ENCODE measurements at places on chromosomes 1 and 21.
A peak's percentile ranks its signal among the peaks of the same experiment; 100 is the strongest.

DNA sequence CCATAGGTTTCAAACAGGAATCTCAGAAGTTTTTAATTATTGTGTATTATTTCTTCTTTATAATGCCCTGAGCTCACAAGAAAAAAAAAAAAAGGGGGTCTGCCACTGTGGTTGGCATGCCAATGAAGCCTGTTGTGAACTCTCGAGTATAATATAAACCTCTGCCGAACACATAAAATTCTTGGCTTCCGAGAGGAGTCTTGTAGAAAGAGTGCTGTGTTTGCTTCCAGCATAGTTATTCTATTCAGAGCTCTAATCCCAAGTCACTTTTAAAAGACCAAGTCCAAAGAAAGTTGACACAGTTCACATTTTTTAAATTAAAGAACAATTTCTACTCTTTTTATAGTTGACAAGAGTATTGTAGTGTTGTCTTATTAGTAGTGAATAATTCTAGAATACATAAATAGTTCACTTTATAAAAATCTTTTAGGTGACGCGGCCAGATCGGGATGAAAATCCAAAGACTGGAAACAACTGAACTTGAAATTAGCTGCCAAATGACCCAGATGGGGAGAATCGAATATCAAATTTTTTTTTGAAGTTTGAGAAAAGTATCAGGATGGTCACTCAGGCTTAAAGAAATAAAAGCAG, 293.2 kb downstream of the DUSP10 start:
- no peak for DNase-seq

GRCh38 chr1:111404588-111404987, 22.9 kb downstream of the OVGP1 start:
- DNase-seq = no peak

DNA sequence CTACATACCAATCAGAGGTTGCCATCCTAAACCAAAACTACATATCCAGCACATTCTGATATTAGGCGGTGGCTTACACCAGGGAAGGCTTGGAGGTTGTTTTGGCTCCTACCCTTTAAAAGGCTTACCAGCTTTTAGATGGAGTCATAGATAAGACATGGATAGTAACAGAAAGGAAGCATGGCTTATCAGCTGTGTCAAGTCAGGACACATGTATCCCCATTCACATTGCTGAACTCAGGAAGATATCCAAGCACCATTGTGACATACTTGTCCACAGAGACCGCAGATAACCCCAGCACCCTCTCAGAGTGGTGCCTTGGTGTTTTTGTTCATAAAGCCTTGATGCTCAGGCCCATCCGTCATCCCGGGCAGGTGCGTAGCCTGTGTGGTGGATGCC, 39.7 kb downstream of the ADARB1 start:
- DNase-seq = no peak

GRCh38 chr1:247440001-247440620, 17.8 kb downstream of the OR2B11 start:
- DNase-seq = no peak

- DNase-seq = no peak
Observed at GRCh38 chr1:215891266-215892057, 324.4 kb downstream of the KCTD3 start.

DNA sequence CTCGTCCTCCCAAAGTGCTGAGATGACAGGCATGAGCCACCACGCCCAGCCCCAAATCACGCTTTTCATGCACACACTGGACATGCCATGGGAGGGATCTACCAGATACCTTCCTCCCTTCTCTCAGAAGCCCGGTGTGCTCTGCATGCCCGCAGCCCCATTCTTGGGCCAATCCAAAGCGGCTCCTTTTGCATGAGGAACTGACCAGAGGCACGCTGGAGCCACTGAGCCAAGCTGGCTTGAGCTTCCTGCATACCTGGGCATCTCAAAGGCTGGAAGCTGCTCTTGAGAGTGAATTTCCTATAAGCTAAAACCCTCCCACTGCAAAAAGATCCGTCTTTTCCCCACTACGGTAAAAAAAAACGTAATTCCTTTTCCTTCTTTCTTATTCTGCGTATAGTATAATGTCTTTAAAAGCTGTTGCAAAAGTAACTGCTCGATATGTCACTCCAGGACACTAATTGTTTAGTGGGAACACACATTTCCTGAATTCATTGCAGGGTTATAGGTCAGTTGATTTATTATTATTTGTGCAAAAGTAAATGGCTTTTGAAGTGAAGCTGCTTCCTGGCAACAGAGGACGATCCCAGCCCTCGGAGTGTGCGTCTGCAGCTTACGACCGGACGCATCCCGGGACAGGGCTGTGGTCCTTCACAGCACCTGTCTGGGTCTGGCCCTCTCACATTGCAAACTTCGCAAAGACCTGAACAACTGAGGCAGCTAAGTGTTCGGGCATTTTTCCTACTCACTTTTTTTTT, 61.8 kb upstream of the ETS2 start:
- DNase-seq = peak; percentile 19

DNA sequence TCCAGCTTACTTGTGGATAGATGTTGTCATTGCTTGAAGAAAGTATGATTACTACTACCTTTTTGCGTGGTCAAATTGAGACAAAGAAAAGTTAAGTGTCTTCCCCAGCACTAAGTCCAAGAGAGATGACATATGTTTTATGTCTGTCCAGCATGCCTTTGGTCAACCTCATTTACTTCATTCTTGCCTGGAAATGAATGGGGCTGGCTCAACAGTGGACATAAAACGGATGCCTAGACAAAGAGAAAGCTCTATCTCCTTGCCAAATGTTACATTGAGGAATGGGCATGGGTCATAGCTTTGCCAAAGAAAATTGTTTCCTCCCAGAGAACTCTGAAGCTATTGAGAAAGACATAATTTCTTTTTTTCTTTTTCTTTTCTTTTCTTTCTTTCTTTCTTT, 82.4 kb upstream of the PLPPR4 start:
- DNase-seq = no peak

DNA sequence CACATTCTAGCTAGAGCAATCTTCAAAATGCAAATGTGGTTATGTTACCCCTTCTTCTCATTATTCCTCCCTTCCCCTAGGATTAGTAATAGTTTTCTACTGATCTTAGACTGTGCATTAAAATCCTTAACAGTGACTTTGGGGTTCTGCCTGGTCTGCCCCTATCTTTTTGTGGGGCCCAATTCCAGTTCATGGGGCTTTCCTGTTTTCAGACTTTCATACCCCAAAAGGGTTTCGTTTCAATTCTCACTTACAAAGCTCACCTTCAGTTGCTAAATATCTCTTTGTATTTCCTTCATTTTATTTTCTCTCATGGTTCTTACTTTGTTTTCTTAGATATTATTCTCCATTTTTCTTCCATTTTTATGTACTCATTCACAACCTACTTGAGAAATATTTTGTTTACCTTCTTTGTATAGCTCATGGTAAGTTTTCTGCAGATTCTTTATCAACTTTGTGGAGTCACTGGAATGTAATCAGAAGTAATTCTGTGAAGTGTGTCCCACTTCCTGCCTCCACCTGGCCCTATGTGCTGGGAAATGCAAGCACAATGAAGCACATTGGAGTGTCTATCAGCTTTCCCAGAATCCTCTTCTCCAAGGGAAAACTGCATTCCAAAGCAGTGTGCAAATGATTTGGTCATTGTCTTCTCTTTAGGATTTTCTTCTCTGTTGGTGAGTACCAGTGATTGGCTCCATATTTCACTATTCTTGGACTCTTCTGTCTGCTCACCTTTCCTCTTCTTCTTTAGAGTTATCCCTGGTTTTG, 350.2 kb downstream of the ZNF326 start:
- no peak for DNase-seq

DNA sequence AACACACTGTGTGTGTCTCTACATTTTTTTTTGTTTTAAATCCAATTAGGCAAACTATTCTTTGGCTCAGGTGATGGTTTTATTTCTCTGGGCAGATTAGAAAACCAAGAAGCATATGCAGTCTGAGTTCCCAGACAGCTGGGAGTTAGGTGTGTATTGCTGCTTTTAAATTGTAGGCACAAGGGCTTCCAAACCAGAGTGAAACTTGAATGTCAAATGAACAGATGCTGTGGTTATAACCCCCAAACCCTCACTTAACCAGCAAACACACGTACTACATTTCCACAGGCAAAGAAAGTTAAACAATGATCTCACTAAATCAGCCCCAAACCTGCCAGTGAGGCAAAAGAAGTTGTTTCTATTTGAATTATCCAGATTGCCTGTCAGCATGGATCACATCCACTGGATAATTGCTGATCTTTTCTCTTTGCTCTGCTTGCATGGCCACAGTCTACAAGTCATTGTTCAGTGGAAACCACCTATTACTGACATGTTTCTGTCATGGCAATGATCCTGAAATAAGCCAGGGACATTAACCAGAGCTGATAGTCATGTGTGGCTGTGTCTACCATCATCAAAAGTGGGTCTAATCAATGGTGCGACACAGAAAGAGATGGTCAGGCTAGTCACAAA, 576.5 kb upstream of the PLXNA2 start:
- no peak for DNase-seq

GRCh38 chr1:226966683-226967082, 26.6 kb downstream of the COQ8A start:
- DNase-seq = no peak

GRCh38 chr1:73673971-73674370, 524.0 kb downstream of the LRRIQ3 start:
- DNase-seq = no peak

GRCh38 chr1:108663074-108663473, 2.2 kb upstream of the HENMT1 start:
- DNase-seq = no peak

- DNase-seq = no peak
Observed at GRCh38 chr1:153561466-153561985, 4.1 kb downstream of the S100A2 start.

DNA sequence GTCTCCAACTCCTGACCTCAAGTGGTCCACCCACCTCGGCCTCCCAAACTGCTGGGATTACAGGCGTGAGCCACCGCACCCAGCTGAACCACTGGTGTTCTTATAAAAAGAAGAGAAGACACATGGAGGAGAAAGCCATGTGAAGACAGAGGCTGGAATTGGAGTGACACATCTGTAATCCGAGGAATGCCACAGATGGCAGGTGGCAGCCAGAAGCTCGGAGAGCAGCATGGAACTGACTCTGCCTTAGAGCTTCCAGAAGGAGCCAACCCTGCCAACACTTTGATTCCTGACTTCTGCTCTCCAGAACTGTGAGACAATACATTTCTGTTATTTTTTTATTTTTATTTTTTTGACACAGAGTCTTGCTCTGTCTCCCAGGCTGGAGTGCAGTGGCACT, 59.0 kb upstream of the ATP2B4 start:
- DNase-seq = no peak

DNA sequence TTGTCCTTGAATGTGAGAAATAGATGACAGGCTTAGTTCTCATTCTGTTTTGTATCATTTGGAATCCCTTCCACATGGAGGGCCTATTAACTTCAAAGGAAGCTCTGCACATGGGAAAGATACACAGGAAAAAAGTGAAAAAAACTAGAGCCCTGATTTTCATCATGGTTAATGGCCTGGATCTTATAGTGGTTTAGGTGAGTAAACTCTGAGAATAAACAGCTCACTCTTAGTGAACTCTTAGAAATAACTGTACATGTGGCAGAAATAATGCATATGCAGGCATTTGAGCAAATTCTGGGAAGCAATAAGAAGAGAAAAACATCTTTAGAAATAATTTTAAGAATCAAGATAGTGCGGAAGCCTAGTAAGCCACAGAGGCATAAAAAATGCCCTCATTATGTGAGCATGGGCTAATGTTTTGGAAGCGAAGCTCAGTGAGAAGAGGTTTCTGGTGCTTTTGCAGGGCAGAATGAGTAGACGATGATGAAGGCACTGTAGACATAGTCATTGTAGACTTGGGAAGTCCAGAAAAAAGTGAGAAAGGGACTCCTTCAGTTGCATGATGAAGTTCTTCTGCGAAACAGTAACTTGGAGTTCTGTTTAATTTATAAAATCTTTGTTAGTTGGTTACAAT, 279.9 kb downstream of the DNM3 start:
- DNase-seq = no peak

DNA sequence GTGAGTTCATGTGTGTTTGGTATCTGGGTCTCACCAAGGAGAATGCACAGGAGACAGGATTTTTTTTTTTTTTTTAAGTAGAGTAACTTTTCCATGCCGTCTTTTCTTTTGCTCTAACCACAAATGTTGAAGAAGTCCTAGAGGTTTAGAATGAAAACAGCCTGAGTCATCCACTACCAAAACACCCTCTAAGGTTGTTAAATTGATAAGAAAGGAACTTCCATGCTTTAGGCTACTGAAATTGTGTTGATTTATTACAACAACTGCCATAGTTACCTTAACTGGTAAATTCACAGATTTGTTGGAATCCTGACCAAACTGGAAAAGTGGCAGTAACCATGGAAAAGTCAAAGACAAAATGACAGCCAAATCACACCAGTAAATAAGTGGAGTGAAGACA, 375.6 kb downstream of the AMY1C start:
- no peak for DNase-seq

GRCh38 chr1:179706339-179706941, 36.7 kb upstream of the FAM163A start:
- peak; percentile 72 for DNase-seq

Data from left renal cortex interstitium (tissue), 4 donors.